ENCODE measurements at places on chromosomes 1 and 21.

DNA sequence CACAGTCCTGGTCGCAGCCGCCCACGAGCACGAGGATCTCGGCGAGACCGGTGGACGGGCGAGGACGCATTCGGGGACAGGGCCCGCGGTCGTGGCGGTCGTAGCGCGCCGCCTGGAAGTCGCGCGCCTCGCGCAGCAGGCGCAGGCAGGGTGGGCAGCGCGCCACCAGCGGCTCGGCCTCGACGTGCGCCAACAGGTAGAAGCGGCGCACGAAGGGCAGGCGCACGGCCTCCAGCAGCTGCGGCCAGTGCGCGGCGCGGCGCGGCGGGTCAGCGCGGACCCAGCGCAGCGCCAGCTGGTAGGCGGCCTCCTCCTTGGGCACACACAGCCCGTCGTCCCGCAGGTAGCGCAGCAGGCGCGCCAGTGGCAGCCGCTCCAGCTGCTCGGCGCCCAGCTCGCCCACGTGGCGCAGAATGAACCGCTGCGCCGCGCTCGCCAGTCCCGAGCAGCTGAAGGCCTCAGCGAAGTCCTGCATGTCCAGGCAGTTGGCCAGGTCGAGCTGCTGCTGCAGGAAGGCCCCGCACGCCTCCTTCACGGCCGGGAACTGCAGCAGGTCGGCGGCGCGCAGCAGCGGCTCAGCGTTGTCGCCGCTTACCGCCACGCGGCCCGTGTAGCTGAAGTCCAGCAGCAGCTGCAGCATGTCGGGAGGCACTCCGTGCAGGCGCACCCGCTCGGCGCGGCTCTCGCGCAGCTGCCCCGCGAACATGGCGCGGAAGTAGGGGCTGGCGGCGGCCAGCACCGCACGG, 573 bp downstream of the KLHL21 start:
- no peak for DNase-seq

DNA sequence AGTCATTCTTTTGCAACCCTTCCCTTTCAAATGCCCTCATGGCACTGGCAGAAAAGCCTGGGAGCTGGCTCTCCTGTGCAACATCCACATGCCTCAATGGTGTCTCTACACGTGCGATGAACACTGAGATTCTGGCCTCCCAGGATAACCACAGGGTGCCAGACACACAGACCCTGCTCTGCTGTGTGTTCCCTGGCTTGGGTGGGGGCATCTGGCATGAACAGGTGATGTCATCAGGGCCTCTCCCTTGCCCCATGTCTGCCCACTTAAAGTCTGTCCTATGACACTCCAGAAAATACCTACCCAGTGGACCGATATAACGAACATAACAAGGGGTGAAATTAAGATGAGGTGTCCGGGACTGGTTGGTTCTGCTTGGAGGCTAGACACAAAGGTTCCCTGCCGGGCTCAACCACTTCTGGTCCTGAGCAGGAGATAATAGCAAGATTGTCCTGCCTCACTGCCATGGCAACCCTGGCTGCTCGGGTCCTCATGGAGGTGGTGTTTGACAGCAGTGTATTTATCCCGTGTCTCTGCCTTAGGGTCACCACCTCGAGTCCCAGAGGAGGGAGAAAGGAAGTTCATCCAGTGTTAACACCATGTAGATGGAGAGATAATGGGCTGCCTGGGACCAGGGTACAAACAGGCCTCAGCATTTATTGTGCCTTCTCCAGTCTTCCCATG, 19.3 kb downstream of the INSRR start:
- no peak for DNase-seq

DNA sequence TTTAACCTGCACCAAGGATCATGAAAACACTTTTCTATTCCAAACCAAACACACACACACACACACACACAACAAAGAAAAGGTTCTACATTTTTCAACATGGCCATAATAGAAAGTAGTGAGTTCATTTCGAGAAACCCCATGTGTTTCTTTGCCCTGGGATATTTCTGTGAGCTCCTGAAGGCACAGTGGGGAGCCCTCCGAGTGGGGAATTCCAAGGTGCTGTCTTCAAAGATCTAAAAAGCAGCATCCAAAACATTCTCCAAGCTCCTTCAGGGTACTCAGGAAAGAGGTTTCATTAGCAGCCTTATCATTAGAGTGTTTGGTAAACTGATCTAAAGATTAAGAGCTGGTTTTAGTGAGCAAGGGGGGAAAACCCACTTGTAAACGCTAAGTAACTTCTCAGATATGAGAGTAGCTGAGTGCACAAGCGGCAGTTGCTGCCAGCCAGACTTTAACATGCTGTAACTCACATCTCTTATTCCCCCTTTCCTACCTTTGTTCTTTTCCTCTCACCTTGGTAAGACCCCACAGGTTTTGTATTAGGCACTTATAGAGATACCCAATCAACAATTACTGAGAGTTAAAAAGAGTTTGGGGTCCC, 38.3 kb downstream of the ZC3H11B start:
- DNase-seq, result no peak

GRCh38 chr1:39196244-39197215, 8.0 kb upstream of the MACF1 start:
- DNase-seq, result peak; percentile 56

DNA sequence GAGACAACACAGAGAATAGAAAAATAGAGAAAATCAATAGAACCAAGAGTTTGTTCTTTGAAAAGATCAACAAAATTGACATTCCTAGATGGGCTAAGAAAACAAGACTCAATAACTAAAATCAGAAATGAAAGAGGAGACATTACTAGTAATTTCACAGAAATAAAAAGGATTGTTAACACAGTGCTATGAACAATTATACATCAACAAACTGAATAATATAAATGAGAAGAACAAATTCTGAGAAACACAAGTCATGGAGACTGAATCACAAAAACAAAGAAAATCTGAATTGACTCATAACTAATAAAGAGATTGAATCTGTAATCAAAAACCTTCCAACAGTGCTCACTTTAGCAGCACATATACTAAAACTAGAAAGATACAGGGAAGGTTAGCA, 51.6 kb upstream of the TTC39A start:
- DNase-seq, result no peak

GRCh38 chr1:16170283-16170673, 14.4 kb upstream of the EPHA2 start:
- DNase-seq, result no peak

DNA sequence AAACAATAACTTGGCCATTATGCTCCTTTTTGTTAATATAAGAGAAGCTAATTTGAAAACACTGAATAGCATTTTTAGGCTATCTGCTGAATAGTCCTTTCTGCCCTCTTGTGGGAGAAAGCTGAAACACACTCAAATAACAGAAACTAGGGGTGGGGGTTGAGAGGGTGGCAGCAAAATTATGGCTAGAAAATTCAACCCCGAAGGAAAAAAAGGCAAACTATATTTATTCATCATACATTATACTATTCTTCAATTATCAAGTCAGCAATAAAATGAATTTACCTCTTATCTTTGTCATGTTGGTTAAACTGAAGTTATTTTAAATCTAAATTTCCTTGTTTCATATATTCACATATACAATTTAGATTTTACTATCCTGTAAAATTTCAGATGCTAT, 255.9 kb downstream of the FAF1 start:
- DNase-seq, result no peak

- no peak for DNase-seq
Measured at GRCh38 chr1:102852613-102853012, 255.7 kb downstream of the COL11A1 start.

- DNase-seq, result no peak
Measured at GRCh38 chr1:183562701-183563100, 27.6 kb downstream of the NCF2 start.

DNA sequence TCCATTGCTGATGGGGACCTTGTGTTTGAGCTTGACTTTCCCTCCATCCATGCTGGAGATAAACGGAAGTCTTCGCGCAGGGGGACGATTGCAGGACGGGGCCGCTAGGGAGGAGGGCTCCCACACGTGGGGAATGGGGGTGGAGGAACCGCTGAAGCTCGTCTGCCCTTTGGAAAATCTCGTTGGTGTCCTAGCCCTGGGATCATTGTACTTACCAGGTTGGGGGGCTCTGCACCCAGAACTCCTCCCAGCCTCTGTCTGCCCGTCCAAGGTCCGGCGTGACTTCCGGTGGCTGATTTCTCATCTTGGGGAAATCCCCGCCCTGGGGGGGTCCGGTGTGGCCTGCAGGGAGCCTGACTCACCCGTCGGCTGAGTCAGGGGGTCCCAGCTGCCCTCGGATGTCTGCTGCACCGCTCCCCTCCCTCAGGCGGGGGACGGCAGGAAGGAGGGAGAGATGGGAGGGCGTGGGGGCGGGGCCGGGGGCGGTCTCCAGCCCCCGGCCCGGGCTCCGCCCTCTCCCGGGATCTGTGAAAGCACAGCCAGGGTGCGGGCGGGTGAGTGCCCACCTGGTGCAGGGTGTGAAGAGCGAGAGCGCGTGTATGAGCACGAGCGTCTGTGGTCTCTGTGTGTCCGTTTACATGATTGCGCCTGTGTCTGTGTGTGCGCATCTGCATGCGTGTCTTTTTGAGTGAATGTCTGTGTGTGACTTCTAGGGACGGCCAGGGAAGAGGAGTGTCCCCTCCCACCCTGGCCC, 35.8 kb downstream of the PIK3CD start:
- DNase-seq, result peak; percentile 60
